ENCODE measurements at places on chromosomes 4 and X.

GRCh38 chrX:67523932-67524331 is 19.9 kb upstream of the AR start:
- DNase-seq: no peak

DNA sequence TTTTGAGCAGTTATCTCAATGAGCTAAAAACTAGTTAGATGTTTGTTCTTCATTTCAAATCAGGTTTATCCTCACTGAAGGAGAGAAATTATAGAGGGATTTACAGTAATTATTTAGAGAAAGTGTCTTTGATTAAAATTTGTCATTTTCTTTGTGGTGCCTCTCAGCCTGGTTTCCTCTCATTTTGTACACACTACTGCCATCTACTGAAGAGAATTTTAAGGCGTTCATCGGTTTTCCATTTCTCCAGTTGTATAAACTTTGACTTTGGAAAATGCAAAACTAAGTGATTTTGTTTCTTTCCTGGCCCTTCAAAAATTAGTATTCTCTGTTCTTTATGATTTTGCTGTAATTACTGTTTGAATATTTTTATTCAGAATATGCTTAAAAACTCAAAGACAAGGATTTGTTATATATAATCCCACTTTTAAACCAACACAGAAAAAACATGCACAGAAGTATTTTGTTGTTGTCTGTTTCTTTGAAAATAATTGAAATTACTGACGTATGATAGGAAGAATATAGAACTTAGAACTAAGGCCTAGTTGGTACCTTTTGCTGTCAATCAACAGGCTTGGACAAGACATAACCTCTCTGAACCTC is 34.4 kb upstream of the ANXA3 start:
- DNase-seq: no peak

- DNase-seq: no peak
These were observed 50.6 kb downstream of the CCDC149 start for GRCh38 chr4:24862073-24862751.

GRCh38 chr4:52015366-52015765 is 4.8 kb downstream of the LRRC66 start:
- no peak for DNase-seq

DNA sequence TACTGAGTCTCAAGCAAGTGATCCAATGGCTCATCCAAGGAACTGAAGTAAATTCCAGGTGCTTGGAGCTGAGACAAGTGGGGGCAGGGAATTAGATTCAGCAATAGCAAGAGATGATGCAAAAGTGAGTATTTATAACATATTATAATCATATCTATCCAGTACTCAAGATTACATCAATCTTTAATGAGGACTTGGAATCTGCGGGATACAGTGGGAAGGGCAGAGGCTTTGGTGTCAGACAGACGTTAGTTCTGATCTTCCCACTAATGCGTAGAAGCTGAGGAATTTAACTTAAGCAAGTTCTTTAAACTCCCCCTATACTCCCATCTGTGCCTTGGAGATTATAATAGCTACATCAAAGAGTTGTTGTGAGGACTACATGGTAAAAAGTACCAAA is 143.4 kb upstream of the NWD2 start:
- no peak for DNase-seq

- peak; percentile 3 for DNase-seq
These were observed 167.6 kb upstream of the ANK2 start for GRCh38 chr4:112881842-112882241.

DNA sequence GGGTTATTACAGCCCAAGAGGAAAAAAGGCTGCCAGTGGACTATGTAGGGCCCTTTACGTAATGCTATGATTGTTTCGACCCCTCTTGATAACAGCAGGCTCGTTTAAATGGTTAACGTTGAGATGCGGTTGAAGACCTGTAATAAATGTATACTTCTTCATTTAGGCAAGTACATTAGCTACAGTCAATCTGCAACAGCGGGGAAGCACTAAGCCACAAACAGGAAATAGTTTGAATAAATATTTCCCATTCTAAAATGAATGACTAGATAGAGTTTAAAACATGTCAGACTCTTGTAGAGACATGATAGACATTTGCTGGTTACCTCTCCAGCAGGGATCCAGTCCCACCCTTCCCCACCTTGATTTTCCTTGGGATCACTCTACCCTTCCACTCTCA is 38.1 kb upstream of the STIM2 start:
- no peak for DNase-seq

DNA sequence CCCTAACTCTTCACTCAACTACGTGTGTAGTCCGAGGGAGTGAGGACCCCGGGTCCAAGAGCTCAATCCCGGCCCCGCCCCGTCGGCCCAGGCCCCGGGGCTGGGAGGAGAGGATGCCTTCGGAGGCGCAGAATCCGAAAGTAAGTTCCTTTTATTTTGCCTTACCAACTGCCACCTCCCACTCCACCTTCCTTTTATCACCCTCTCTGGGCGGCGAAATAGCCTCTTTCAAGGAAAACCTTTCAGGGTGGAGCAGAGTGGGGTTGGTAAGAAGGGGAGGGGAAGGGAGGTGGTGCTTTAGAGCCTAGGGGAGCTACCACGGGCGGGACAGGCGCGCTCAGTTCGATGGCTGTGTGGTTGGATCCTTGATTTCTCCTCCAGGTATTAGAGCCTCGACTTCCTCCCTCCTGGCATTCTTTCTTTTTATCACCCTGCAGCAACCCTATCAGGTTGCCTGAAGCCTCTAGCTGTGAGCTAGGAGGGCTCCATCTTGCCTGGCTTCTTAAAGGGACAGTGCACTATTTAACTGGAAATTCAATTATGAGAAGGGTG is 191.2 kb downstream of the RRAGB start:
- no peak for DNase-seq

All from CD4-positive, alpha-beta T cell treated with Interleukin-17A for 4 hours (primary cell).